ENCODE measurements at places on chromosomes 12 and 14.

DNA sequence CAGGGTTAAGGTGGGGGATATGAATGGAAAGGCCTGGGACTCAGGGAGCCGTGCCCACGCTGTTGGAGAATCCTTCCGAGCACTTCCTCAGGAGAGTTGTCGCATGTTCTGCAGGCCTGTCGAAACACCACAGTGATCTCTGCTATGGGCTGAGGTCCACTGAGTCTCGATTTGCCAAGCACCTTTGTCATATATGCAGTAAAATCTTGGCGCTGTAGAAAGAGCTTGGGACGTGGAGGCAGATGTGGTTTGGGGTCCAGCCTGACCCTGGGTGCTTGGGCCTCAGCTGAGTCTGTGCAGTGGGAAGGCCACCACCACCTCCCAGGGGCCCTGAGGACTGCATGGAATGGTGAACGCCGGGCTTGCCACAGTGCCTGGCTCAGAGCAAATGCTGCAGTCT lies 32.9 kb downstream of the C14orf132 start:
- no peak for DNase-seq

DNA sequence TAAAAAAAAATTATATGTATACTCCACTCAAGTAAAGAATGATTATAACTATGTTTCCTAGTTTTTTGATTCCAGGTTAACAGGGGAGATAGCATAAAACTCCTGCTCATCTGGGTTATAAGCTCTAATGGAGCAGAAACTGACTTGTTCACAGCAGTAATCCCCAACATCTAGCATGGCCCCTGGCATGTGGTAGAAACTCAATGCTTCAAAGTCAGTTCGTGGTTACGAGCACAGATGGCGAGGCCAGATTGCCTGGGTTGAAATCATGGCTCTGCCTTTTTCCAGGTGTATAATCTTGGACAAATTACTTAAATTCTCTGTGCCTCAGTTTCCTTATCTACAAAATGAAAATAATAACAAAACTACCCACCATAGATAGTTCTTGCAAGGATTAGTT lies 183.8 kb downstream of the TTC7B start:
- no peak for DNase-seq

DNA sequence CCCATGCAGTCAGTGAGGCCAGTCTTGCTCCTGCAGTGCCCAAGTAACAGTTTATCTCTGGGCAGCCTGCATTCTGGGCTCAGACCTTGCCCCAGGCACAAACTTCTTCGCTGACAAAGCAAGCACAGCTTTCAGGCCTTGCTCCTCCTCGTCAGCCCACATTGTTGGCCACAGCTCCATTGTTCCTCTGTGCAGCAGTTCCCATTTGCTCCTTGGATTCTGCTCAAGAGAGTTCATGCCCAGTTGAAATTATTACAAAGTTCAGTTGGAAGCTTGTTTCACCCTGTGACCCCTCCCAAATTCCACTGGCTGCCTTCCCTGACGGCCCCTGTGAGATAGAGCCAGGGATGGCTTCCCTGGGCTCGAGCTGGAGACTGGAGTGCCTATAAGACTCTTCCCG lies 163.4 kb upstream of the DDHD1 start:
- DNase-seq = no peak

DNA sequence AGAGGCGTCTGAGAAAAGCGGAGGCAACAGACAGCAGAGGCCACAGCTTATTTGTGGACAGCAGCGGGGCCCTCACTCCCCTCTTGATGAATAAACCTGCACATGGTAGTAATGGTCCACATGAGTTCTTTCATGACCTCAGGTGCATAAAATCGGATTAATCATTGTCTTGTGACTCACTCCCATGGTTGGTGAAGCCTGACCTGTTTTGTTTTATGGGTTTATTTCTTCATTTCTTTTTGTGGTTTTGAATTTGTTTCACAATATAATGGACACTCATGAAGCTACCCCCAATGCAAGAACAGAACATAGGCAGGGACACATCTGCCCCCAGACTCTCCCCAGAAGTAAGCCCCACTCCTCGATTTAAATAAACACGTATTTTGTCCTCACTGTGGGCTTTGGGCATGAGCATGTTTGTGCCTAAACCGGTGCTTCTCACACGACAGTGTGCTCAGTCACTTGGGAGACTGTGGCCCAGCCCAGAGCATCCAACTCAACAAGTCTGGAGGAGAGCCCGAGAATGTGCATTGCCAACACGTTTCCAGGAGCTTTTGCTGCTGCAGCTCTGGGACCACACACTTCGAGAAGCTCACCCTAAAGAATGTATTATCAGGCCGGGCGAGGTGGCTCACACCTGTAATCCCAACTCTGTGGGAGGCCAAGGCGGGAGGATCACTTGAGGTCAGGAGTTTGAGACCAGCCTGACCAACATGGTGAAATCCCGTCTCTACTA lies 116.1 kb downstream of the SCARB1 start:
- DNase-seq = peak; percentile 53

GRCh38 chr14:99892406-99892805 lies 99.2 kb downstream of the EML1 start:
- DNase-seq = no peak

GRCh38 chr14:52776816-52777215 lies 14.6 kb downstream of the GNPNAT1 start:
- DNase-seq = no peak

DNA sequence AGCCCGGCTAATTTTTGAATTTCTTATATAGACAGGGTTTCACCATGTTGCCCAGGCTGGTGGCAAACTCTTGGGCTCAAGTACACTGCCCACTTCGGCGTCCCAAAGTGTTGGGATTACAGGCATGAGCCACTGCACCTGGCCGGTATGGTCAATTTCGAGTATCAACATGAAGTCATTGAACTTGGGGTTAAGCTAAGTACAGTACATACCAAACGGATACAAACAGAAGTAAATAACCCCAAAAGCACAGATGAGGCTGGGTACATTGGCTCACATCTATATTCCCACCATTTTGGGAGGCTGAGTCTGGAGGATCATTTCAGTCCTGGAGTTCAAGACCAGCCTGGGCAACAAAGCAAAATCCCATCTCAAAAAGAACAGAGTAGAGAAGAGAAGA lies 13.0 kb upstream of the PSMD9 start:
- DNase-seq = no peak
